ENCODE measurements at places on chromosomes 5 and 9.

- peak; percentile 16 for DNase-seq
These were observed 11.2 kb downstream of the IRF1 start for GRCh38 chr5:132479111-132479951.

- no peak for DNase-seq
These were observed 20.1 kb upstream of the TCERG1 start for GRCh38 chr5:146426853-146427618.

GRCh38 chr5:126595486-126596083 is 566 bp upstream of the ALDH7A1 start:
- DNase-seq, result no peak

- DNase-seq, result no peak
These were observed 6.3 kb upstream of the CSNK1G3 start for GRCh38 chr5:123505633-123506032.

DNA sequence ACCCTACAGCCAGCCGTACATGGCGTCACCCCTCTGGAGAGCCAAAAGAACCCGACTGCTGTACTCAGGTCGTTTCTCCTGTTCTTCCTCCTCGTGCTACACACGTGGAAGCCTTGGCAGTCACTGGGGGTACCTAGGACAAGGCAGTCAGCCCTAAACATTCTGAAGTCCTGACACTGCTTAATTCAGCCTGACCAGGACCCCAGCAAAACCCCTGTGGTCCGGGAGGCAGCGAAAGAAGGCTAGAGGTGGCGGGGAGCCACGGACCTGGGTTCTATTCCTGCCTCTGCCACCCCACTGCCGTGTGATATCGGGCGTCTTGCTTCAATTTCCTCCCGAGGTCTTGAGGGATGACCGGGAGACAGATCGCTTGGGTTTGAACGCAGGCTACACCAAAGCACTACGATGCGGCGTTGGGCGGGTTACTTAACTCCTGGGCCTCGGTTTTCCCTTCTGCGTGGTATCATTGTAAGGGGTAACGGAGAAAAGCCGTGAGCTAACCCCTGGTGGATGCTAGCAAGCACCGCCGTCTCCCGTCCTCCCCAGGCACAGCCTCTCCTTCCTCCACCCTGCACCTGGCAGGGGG is 429 bp upstream of the ARL10 start:
- no peak for DNase-seq

Data from CD4-positive, alpha-beta T cell treated with Interleukin-15 for 1 hour (primary cell).